HL-60 (cell line): ENCODE measurements at places on chromosomes 3 and 15.
A peak's percentile ranks its signal among the peaks of the same experiment; 100 is the strongest.

- DNase-seq, result no peak
Measured at GRCh38 chr3:195048059-195048905, 222.7 kb downstream of the XXYLT1 start.

- peak; percentile 46 for DNase-seq
Measured at GRCh38 chr3:15206662-15207576, 873 bp downstream of the CAPN7 start.

DNA sequence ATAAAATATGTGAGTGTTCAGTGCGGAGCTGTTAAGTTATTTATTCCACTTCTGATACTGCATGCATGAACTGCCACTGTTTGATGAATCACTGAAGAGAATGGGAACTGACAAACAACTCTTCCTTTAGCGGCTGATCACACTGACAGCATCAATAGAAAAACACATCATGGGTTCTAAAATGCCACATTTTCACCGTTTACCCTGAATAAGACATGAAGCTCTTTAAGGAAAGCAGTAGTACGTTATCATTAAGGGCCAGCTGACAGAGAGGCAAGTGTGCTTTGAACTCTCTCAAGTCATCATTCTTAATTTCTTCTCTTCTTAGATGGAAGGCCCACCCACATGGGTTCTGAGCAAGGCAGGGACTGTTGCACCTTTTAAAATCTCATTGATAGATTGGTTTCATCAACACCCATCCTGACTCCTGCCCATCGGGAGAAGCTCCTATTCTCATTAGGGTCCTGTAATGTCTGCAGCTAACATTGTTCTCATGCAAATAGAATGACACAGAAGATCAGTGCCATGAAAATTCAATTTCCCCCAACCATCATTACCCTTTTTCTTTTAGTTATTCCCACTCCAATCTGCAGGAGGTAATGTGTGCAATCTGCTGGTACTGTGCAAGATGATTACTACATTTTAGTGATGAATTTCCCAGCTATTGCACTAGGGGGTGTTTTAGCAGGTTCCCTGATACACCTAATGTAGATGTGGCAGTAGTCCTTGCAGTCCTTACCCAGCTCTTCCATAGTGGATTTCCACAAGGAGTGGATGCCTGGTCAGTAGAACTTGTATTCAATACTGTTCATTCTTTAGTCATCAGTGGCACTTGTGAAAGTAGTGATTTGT is 119.1 kb downstream of the ROBO2 start:
- DNase-seq, result no peak

DNA sequence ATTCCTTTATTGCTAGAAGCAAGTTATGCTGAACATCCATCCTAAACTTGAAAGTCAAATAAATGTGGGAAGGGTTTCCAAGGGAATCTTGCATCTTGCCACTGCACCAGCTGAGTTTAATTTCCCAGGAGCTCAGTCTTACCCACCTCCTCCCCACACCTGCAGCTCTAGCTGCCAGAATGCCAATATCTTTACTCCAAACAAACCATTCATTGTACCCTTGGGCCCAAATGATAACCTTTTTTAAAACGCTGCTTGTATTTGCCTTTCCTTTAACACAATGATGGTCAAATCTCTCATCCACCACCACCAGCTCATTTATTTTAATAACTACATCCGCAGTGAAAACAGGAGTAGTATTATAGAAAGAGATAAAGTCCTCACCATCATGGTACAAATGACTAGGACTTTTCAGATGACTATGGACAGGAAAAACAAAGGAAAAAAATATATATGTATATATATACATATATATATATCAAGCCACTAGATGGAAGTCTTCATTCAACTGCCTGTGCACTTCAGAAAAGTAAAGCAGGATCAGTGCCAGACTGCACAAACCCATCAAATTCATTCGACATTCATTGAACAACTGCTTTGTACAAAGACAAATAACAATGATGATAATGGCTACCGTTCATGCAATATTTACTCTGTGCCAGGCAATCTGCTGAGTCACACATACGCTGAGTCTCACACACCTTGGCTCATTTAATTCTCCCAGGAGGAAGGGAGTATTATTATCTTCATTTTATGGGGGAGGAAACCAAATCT is 44.0 kb downstream of the BFSP2 start:
- no peak for DNase-seq

GRCh38 chr15:79065706-79066376 is 24.7 kb downstream of the RASGRF1 start:
- no peak for DNase-seq

DNA sequence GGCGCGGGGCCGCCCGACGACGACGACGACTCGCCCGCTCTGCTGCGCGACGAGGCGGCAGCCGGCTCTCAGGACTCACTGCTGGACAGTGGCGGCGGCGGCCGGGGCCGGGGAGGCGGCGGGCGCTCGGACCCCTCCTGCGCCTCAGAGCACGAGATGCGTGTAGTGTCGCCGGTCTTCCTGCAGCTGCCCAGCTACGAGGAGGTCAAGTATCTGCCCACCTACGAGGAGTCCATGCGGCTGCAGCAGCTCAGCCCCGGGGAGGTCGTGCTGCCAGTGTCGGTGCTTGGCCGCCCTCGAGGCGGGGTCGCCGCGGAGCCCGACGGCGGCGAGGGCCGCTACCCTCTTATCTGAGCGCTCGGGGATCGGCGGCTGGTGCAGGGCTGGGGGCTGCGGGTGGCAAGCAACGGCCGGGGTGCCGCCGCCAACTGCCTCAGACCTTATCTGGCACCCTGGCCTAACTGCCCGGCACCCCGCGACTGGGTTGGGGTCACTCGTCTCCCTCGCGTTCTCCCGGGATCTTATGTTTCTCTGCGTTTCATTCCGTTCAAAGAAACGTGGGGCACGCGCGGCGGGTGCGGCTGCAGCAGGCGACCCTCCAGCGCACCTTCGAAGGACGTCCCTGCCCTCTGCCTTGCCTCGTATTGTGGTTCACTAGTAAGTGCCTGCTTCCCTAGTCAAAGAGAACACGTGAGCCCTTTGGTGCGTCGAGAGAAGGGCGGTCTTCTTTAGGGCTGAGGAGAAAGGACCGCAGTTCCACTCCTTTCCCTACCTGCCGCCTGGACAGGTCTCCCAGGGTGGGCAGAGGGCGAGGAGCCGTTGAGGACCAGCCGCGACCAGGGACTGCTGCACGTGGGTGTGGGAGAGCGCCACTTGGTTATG is 1.0 kb downstream of the C3orf80 start:
- DNase-seq, result no peak

GRCh38 chr3:56800130-56800831 is 1.5 kb downstream of the ARHGEF3 start:
- no peak for DNase-seq

- DNase-seq, result no peak
Measured at GRCh38 chr15:57152666-57153539, 223.4 kb upstream of the CGNL1 start.

- no peak for DNase-seq
Measured at GRCh38 chr3:66386011-66386924, 114.6 kb downstream of the LRIG1 start.

DNA sequence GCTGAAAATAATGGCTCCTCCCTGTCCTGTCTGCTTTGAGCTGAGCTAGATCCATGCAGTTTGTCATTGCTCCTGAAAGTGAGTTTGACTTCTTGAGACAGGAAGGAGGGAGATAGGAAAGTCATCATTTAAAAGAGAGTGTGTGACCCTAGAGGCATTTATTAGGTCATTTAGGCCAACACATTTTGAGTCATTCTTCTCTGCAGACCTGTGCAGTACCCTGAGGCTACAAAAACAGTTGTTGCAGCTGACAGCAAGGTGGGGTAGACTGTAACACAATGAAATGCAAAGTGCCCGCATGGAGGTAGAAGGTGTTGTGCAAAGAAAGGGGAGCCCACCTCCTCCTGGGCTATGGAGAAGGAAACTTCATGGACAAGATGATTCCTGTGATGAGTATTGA is 102.8 kb upstream of the PFN2 start:
- no peak for DNase-seq

- DNase-seq, result no peak
Measured at GRCh38 chr3:57098418-57099310, 38.2 kb downstream of the SPATA12 start.

DNA sequence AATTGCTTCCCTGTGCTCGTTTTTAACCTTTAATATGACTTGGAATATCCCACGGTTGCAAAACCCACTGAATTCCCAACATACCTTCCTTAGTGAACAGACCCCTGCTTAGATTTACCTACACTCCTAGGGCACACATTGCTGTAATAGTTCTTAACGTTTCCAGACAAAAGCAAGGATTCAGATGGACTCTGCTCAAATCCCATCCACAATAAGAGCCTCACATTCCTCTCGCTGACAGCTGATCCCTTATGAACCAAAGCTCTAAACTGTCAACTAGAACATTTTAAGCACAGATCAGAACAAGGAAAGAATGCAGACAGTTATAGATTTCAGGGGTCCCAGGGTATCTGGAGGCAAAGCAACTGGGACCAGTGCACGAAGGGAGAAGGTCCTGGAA is 248.3 kb upstream of the ICE2 start:
- DNase-seq, result no peak

GRCh38 chr3:189393598-189393997 is 221.8 kb downstream of the TPRG1 start:
- DNase-seq, result peak; percentile 79

- no peak for DNase-seq
Measured at GRCh38 chr3:23421811-23422516, 218.8 kb downstream of the UBE2E2 start.

GRCh38 chr15:79970624-79971434 is at the start of gene BCL2A1:
BCL2A1 (minus strand) TSS chr15:79971196; CDS start chr15:79971119, 77 bp downstream.
- DNase-seq, result peak; percentile 96

- DNase-seq, result no peak
Measured at GRCh38 chr3:149592758-149593240, 65.0 kb downstream of the WWTR1 start.

DNA sequence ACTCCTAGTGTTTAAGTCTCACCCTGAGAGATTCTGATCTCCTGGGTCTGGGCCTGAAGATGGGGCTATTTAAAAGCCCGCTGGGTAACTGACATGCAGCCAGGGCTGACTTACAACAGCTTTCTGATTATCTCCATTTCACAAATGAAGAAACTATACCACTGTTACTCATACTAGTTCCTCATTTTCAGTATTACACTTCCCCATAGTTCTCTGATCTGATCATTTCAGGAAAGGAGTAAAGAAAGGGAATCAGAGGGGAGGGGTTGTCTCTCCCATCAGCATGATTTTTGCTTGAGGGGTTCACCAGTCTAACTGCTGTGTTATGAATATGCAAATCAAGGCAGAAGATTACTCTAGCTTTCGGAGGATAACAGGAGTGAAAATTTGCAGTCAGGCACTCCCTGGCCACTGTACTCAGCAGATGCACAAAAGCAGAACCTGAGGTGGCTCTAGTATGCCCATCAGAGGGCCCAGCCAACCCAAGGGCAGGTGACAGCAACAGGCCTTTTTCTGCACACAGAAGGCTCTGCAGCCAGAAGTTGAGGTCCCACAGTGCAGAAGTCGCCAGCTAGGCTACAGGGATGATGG is 59.4 kb downstream of the DAPK2 start:
- peak; percentile 93 for DNase-seq

- no peak for DNase-seq
Measured at GRCh38 chr15:43429687-43430086, 58.8 kb downstream of the TUBGCP4 start.

DNA sequence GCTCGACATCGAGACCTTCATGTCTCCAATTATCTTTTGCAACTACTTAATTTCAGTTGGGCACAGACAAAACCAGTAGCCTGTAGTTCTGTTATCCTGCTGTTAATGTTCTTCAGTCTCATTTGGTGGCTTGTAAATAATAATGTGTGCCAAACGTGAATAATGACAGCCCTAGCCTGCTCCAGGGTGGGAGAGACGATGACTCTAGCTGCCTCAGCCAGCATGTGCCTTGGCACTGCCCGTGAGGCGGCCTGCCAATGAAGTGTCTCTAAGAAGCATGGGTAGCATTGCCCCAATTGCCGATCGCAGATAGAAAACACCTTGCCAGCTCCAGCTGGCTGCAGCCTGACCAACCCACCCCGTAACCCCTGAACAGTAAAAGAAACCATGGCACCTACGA is 58.8 kb downstream of the ASB7 start:
- DNase-seq, result no peak

- peak; percentile 63 for DNase-seq
Measured at GRCh38 chr15:58309963-58310928, 121.5 kb upstream of the LIPC start.

DNA sequence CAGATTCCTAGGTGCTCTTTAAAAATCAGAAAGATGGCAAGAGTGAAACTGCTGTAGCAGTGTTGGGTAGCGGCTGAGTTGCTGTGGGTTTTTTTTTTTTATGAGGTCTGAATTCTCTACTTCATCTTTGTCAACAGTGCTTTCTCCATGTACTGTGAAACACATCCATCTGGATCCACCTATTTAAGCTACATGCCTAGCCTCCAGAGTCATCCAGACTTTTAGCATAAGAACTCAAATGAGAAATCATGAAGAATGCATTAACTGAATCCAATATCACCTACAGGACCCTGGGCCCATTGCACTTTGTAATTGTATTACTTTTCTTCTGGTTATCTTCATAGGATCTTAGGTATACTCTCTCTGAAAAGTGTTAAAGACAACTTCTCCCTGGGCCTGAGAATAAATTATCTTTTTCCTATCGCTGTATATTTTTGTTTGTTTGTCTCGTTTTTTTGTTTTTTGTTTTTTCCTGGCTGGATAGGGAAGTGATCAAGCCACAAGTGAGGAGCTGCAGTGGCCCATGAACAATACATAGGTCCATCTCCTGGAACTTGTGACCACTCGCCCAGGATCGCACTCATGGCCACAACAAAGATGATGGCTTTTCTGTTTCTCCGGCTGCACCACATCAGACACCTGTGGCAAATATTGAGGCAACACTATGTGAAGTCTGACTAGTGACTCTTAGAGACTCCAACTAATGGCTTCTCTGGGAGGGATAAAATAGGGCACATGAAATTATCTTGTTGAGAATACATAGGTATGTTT is 609.9 kb upstream of the AGTR1 start:
- DNase-seq, result no peak
